Stimulated activated CD8-positive, alpha-beta memory T cell treated with anti-CD3 and anti-CD28 coated beads, Interleukin-15, amount 100 ng/mL, for 24 hours (primary cell): ENCODE measurements at places on chromosomes 3 and 15.

GRCh38 chr15:27468151-27468591 lies 497.2 kb downstream of the GABRG3 start:
- DNase-seq: no peak

DNA sequence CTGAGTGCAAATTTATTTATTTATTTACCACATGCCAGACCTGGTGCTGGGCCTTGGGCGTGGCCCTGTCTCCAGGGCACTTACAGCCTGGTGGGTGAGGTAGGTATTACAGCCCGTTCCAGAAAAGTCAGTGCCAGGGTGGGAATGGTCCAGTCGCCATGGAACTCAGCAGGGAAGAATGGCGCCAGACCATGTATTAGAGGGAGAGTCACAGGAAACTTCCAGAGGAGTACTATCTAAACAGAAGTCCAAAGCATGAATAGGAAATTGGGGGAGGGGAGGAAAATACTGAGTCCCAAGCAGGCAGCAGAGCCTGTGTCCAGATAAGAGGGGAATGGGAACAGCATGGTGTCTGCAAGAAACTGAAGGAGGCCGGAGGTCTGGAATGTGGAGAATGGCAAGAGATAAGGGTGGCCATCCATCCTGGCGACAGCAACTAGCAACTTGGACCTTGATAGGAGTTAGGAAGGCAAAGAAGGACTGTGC lies 27.0 kb downstream of the SH3BP5 start:
- no peak for DNase-seq

DNA sequence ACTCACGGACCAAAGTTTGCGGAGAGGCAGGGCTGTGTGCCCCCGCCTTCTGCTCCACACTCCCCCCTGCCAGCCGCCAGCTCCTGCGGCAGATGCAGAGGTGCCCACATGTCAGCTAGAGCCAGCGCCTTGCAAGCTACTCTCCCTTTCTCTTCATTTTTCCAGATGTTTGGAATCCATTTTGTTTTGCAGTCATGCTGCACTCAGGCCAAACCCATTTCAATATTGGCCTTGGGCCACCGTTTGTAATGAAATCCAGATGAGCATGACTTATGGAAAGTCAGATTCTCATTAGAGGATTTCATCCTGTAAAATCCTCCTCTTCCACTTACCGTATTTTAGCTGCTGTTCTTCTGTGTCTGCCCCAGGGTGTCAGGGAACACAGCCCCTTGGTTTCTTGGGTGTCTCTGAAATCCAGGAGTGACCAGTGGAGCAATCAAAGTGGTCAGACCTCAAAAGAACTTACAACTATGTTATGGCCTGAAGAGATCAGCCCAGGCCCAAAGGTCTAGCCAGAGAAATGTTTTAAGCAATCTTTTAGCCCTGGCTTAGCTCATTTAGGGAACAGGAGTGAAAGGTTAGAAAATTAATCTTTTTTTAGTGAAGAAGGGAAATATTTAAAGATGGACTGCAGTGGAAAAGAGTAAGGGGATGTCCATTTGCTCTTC lies 65.8 kb downstream of the AAGAB start:
- no peak for DNase-seq

- DNase-seq: no peak
Observed at GRCh38 chr15:95868970-95869369, 461.5 kb upstream of the NR2F2 start.
